ENCODE measurements at places on chromosomes 2 and 18.

- DNase-seq, result no peak
These were observed 620.4 kb downstream of the XIRP2 start for GRCh38 chr2:167508709-167509108.

DNA sequence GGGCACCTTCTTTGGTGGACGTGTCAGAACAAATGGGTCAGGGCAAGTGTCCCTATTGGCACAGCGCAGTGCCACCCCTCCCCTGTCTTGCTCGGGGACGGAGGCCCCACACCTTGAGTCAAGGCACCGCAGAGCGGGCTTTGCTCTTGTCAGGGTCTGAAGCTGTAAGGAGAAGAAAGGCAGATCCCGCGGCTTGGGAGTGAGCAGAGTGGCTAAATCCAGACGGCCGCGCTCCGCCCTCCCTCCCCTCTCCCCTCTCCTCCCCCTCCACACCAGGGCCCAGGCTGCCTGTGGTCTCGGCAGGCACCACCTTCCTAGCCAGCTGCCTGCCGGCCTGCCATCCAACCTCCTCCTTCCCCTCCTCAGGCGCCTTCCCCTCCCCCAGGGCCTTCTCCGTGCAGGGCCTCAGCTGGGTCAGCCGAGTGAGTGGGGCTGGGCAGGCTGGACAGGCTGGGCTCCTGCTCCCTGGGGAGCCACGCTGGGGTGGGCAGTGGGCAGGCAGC, 25.8 kb downstream of the SPEG start:
- no peak for DNase-seq

DNA sequence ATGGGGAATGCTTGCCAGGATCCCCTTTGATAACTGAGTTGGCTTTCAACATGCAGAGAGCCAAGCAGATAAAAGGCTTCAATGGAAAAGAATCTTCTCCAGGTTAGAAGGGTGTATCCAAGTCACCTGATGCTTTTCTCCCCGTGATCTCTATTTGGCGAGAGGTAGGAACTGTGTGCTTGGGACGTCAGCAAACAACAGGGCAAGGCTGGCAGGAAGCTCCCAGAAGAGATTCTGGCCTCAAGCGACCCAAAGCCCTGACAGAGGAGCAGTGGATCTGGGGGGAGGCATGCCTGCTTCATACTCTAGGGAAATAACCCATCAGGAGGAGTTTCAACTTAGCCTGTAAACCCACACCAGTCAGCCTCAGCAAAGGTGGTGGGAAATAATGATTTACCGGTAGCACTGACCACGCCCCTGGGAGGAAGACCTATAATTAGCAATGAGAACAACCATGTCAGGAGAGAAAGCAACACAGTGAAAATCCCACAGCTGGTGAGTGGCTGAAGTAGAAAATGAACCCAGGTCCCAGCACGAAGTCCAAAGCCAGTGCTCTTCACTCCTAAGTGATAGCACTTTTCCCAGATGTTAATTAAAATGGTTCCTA, 76.3 kb upstream of the SEC11C start:
- no peak for DNase-seq

- no peak for DNase-seq
These were observed 79.8 kb upstream of the PIK3C3 start for GRCh38 chr18:41875094-41875780.

GRCh38 chr2:74080346-74080745, 67.4 kb downstream of the BOLA3 start:
- DNase-seq, result no peak
